ENCODE measurements at places on chromosomes 1 and 21. TPM values are rescaled to one million over a fixed set of nuclear protein-coding genes. Genes with fewer than 3 reads are reported as not detected.

DNA sequence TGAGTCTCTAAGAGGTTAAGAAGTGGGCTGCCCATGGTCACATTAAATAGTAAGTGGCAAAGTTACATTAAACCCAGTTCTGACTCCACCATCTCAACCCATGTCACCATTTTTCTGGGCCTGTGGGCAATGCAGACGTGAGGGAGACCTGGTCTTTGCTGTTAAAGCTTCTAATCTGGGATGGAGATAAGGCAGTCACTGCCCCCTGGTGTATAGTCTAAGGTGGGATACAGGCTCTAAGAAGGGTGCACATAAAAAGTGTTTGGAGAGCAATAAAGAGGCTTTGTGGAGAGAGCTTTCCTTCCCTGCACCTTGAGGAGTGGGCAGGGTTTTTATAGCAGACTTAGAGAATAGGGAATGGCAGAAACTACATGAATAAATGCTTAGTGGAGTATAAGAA, 141.3 kb downstream of the ROR1 start:
- H3K36me3 ChIP-seq: no peaks in the 10 kb centered on the region
- H3K4me1 ChIP-seq: peaks cover 4% of the 10 kb centered on the region
- no peak overlapping the region for H3K4me3 ChIP-seq
- no peak for DNase-seq

DNA sequence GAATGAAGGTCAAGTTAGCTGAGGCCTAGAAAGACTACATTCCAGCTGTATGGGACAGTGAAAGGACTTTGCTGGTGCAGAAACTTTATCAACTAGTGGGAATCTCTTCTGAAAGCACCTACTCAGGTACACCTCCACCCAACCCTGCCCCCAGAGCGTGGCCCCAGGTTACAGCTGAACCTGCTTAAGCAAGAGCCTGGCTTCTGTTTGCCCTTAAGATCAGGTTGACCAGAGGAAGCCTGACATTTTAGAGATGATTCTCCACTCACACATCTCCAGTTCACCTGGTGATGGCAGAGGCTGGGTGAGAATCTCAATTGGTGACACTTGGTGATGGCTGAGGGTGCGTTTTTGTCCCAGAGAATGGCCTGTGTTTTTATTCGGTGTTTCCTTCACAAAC, 24.0 kb downstream of the ELAPOR1 start:
- H3K27ac ChIP-seq: no peak overlapping the region
- no peak for DNase-seq
- peaks cover 10% of the 10 kb centered on the region for H3K4me1 ChIP-seq
- no peak overlapping the region for H3K4me3 ChIP-seq
- no peaks in the 10 kb centered on the region for H3K27me3 ChIP-seq
- no peaks in the 10 kb centered on the region for H3K36me3 ChIP-seq

DNA sequence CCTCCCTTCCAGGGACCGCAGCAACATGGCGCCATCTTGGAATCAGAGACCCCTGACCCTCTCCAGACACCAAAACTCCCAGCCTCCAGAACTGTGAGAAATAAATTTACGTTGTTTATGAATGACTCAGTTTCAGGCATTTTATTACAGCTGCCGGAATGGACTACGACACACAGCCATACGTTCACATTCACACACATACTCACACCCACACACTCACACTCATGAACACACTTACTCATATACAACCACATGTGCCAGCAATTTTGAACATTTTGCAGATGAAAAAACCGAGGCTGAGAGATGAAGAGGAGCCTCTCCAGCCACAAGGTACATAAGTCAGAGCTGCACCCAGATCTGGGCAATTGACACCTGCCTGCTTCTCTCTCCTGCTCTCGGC, 151.0 kb upstream of the RAB4A start:
- no peaks in the 10 kb centered on the region for H3K27me3 ChIP-seq
- H3K4me3 ChIP-seq: no peak overlapping the region
- no peak for DNase-seq
- peaks cover 7% of the 10 kb centered on the region for H3K4me1 ChIP-seq
- H3K27ac ChIP-seq: no peak overlapping the region
- H3K36me3 ChIP-seq: no peaks in the 10 kb centered on the region

DNA sequence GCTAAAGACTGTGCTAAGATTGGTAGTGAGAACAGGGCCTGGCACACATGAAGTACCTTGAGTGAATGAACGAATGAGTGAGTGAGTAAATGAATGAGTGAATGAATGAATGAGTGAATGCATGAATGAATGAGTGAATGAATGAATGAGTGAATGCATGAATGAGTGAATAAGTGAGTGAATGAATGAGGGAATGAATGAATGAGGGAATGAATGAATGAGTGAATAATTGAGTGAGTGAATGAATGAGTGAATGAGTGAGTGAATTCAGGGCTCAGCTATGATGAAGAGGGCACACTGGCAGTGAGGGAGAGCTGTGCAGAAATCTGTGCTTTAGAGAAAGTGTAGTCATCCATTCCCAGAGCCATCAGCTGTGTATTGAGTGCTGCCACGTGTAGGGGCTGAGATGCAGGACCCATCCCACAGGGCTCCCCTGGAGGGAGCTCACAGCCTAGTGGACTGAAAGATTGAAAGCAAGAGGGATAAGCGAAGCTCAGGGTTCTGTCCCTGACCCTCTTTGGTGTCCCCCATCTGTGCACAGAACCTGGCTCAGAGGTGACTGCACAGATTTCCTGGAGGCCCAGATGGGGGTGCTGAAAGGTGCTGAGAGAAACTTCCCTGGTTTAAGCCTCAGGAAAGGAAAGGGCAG, 217.9 kb upstream of the VAMP3 start:
- no peak for DNase-seq
- no peak overlapping the region for H3K4me3 ChIP-seq
- H3K36me3 ChIP-seq: no peaks in the 10 kb centered on the region
- peaks cover 15% of the 10 kb centered on the region for H3K4me1 ChIP-seq
- no peaks in the 10 kb centered on the region for H3K27me3 ChIP-seq

The CENPF gene
- total RNA-seq: 1.3 TPM

DNA sequence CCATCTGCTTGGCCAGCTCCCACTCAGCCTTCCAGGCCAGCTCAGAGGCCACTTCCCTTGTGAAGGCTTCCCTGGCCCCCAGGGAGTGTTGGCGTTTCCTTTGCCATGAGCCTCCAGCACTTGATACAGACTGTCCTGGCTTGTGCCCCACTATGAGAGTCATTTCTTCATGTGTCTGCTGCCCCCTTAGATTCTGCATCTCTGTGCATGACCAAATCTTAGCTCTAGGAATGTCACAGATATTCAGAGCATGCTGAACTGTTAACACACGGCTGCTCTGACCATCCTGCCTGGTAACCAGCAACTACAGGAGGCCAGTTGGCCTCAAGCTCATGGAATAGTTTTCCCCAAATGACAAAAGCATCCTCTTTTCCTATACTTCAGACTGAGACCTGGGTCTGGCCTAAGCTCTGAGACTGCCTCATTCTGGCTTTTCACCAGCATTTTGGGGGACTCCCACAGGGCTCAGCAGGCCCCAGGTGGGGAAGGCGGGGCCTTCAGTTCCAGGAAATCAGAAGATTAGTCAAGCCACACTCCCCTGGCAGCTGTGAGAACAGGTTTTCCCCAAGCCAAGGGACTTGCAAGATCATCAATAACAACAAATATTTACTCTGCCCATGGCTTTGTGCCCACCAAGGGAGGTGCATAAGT, 182.6 kb upstream of the EDN2 start:
- peaks cover 10% of the 10 kb centered on the region for H3K4me1 ChIP-seq
- no peak overlapping the region for H3K27ac ChIP-seq

GRCh38 chr1:33972676-33973395, 109.0 kb downstream of the HMGB4 start:
- no peak overlapping the region for H3K4me3 ChIP-seq
- H3K27ac ChIP-seq: no peak overlapping the region
- DNase-seq: peak; percentile 51
- peaks cover 7% of the 10 kb centered on the region for H3K4me1 ChIP-seq

The A3GALT2 gene
- not detected for total RNA-seq

DNA sequence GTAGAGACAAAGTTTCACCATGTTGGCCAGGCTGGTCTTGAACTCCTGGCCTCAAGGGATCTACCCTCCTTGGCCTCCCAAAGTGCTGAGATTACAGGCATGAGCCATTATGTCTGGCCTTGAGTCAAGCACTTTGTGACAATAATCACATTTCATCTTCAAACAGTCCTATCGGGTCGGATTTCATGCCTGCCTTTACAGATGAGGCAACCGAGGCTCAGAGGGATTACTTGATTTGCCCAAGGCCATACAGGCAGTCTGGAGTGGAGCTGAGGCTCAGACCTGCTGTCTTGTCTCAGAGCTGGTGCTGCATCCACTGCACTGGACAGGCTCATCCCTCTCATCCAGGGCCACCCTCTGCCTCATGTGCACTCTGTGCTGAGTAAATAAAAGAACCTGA, 26.6 kb downstream of the FAM151A start:
- no peak overlapping the region for H3K27ac ChIP-seq
- no peak for DNase-seq
- no peak overlapping the region for H3K4me3 ChIP-seq
- H3K27me3 ChIP-seq: no peaks in the 10 kb centered on the region
- no peaks in the 10 kb centered on the region for H3K4me1 ChIP-seq

The KRTAP21-3 gene
- not detected for total RNA-seq

The C1orf116 gene
- 1.2 TPM for total RNA-seq

- peaks cover 26% of the 10 kb centered on the region for H3K4me1 ChIP-seq
- H3K27me3 ChIP-seq: no peaks in the 10 kb centered on the region
- DNase-seq: no peak
- no peaks in the 10 kb centered on the region for H3K36me3 ChIP-seq
Observed at GRCh38 chr1:81808760-81809159, 8.0 kb downstream of the ADGRL2 start.

DNA sequence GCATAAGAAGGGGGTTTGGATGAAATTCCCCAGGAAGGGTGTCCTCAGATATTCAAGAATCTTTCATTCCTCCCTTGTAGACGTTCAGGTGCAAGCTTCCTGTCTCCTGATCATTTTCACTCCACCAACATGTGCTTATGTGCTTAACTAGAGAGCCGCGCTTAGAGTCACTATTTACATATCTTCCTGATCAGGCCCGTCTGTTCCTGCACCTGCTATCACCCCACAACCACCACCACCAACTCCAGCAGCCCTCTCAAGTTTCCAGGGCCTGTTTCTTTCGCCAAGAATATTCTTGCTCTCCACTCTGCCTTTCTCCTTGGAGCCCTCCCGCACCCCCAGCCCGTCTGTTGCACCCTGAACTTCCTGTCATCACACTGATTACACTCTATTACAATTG, 113.4 kb downstream of the SPSB1 start:
- H3K4me3 ChIP-seq: no peak overlapping the region
- peaks cover 18% of the 10 kb centered on the region for H3K4me1 ChIP-seq
- no peak for DNase-seq

- no peak overlapping the region for H3K27ac ChIP-seq
- peaks cover 14% of the 10 kb centered on the region for H3K4me1 ChIP-seq
- H3K27me3 ChIP-seq: no peaks in the 10 kb centered on the region
- peak; percentile 75 for DNase-seq
- H3K36me3 ChIP-seq: no peaks in the 10 kb centered on the region
Observed at GRCh38 chr1:230772457-230773395, 25.5 kb downstream of the CAPN9 start.

GRCh38 chr1:18926315-18927081, 24.1 kb upstream of the ALDH4A1 start:
- DNase-seq: peak; percentile 86
- no peak overlapping the region for H3K4me3 ChIP-seq
- peaks cover 74% of the 10 kb centered on the region for H3K4me1 ChIP-seq

DNA sequence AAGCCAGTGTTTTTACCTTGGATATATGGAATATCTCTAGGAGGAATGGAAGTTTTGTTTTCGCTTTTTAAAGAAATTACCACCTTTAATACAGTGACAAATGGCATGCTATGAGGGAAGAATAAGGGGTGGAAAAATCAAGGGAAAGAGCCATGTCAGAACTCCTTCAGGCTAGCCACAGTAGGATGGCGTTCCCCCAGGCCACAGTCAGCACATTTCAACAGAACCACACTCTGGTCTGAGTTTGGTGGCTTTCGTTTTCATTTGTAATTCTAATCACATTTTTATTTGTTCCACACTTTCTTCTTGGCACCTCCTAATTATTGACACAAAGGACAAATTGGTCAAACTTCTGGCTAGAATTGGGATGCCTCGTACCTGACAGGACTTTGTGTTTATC, 60.3 kb upstream of the RCOR3 start:
- no peaks in the 10 kb centered on the region for H3K36me3 ChIP-seq
- no peaks in the 10 kb centered on the region for H3K4me1 ChIP-seq
- no peak overlapping the region for H3K4me3 ChIP-seq
- DNase-seq: no peak

The GPR52 gene
- total RNA-seq: 0.65 TPM

- no peaks in the 10 kb centered on the region for H3K4me1 ChIP-seq
- no peak overlapping the region for H3K27ac ChIP-seq
- no peak overlapping the region for H3K4me3 ChIP-seq
- H3K36me3 ChIP-seq: no peaks in the 10 kb centered on the region
- no peaks in the 10 kb centered on the region for H3K27me3 ChIP-seq
Observed at GRCh38 chr1:15201849-15202551, 45.0 kb upstream of the FHAD1 start.

DNA sequence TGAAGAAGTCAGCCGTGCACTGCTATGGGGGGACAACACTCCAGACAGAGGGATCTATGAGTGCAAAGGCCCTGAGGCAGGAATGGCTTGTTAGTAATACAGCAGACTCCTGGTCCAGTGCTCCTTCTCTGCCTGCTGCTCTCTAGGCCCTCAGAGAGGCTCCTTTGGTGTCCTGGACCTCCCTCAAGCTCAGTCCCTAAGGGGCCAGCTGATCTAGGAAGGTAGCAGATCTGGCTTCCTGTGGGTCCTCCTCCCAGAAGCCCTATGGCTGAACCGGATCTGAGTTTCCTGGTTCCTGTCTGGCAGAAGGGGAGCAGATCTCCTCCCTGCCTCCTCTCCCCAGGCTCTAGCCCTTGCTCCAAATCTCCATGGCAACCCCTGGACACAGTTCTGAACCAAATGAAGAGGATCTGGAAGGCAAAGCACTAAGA, at the start of gene LDLRAD2:
LDLRAD2 (plus strand) TSS at position 391 of the 431 bp plus-strand sequence. CDS start 187 bp downstream, outside the sequence.
- no peak within 1 kb of the TSS for H3K4me3 ChIP-seq
- no peaks in the 10 kb centered on the region for H3K36me3 ChIP-seq
- DNase-seq: no peak
- no peak within 1 kb of the TSS for H3K27ac ChIP-seq
- no peaks in the 10 kb centered on the region for H3K27me3 ChIP-seq

The HPDL gene
- not detected for total RNA-seq

The HP1BP3 gene
- 135 TPM for total RNA-seq

DNA sequence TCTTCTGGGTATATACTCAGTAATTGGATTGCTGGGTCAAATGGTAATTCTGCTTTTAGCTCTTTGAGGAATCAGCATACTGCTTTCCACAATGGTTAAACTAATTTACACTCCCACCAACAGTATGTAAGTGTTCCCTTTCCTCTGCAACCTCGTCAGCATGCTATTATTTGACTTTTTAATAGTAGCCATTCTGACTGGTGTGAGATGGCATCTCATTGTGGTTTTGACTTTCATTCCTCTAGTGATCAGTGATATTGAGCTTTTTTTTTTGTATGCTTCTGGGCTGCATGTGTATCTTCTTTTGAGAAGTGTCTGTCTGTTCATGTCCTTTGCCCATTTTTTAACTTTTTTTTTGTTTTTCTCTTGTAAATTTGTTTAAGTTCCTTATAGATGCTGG, 279.4 kb downstream of the PTGER3 start:
- no peak overlapping the region for H3K4me3 ChIP-seq
- no peak overlapping the region for H3K27ac ChIP-seq
- no peaks in the 10 kb centered on the region for H3K4me1 ChIP-seq
- DNase-seq: no peak
- no peaks in the 10 kb centered on the region for H3K27me3 ChIP-seq
- H3K36me3 ChIP-seq: no peaks in the 10 kb centered on the region

- no peak overlapping the region for H3K4me3 ChIP-seq
- H3K4me1 ChIP-seq: no peaks in the 10 kb centered on the region
- DNase-seq: no peak
- no peak overlapping the region for H3K27ac ChIP-seq
- H3K36me3 ChIP-seq: no peaks in the 10 kb centered on the region
Observed at GRCh38 chr1:218750216-218750970, 405.3 kb downstream of the TGFB2 start.

The MIXL1 gene
- total RNA-seq: not detected

Data from heart left ventricle (tissue), 16 donors.